ENCODE measurements at places on chromosomes 5 and 9. TPM values are rescaled to one million over a fixed set of nuclear protein-coding genes. Genes with fewer than 3 reads are reported as not detected.

GRCh38 chr9:96159596-96159995 lies 142.4 kb downstream of the HSD17B3 start:
- DNase-seq = no peak

DNA sequence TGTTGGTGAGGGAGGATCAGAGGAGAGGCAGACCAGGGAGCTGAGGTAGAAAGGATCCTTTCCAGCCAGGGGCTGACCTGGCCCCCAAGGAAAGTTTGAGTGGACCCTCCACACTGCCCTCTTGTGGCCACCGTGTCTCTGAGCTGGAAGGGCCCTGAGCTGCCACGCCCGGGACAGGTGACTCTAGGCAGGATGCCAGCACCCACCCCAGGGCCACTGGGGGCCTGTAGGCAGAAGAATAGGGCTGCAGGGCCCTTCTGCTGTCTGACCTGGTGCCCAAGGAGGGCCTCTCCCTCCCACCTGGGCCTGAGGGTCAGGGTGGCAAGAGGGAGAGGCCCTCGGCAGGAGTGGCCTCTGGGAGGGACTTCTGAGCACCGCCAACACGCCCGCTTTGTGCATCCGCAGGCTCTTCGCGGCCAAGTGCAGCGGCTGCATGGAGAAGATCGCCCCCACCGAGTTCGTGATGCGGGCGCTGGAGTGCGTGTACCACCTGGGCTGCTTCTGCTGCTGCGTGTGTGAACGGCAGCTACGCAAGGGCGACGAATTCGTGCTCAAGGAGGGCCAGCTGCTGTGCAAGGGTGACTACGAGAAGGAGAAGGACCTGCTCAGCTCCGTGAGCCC lies 76.8 kb downstream of the LMX1B start:
- DNase-seq = peak; percentile 82

GRCh38 chr5:56481428-56482357 lies 248.6 kb upstream of the ANKRD55 start:
- peak; percentile 28 for DNase-seq

DNA sequence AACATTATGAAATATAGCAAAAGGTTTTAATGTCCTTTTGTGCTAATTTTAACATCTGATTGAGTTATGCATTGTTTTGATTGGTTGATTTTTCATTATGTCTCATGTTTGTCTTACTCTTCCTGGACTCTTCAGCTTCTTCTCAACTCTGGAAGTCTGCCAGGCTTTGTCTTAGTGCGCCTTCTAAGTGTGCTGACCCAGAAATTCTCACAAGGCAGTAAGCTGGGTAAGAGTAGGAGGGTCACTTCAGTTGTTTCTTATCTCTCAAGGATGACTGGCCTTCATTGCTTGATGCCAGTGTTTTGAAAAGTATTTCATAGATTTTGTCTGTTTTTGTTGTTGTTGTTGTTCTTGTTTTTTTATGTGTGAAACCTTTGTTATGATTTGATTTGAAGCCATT lies 59.2 kb downstream of the RIC1 start:
- DNase-seq = no peak

GRCh38 chr9:31445960-31446359 lies 938.5 kb upstream of the ACO1 start:
- no peak for DNase-seq

- no peak for DNase-seq
These were observed 5.5 kb upstream of the MAML1 start for GRCh38 chr5:179727106-179727505.

PLK2 gene
- total RNA-seq = 7.8 TPM

SLC6A3 gene
- total RNA-seq = 22.4 TPM

NTRK2 gene
- total RNA-seq = 2.1 TPM

Measured in glutamatergic neuron (in vitro differentiated cells).